ENCODE measurements at places on chromosomes 5 and 9.

DNA sequence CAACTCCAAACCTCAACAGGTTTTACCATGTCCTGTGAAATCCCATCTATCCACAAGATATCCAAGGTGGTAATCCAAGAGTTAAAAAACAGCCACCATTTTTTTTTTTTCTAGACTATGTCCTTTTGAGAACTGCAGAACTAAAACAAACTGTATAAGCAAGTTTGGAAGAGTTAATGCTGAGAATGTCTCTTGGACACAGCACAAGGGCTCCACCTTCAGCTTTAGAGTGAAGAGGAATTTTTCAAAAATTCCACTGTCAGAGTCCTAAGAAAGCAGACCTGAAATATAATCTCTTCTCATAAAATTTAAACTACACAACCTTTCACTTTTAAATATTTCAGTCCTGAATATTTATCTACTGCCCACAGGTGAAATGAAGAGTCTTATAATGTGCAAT lies 167.8 kb upstream of the CCNG1 start:
- DNase-seq: no peak

DNA sequence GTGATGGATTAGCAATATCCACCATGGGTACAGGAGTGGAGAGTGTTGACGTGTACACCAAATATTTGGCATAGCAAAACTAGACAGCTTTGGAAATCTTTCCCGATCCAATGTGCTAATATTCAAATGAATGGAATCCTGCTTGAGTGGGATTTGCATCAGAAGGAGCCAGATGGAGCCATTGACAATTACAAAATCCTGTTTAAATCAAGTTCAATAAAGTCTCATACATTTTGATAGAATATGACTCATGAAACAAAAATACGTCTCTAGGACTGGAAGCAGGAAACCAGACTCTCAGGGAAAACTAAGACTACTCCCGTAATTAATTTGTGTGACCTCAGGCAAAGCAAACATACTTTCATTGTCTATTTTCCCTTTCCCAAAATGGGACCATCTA lies 13.0 kb downstream of the TNC start:
- no peak for DNase-seq

- no peak for DNase-seq
Measured at GRCh38 chr5:96654209-96654608, 8.0 kb upstream of the CAST start.

DNA sequence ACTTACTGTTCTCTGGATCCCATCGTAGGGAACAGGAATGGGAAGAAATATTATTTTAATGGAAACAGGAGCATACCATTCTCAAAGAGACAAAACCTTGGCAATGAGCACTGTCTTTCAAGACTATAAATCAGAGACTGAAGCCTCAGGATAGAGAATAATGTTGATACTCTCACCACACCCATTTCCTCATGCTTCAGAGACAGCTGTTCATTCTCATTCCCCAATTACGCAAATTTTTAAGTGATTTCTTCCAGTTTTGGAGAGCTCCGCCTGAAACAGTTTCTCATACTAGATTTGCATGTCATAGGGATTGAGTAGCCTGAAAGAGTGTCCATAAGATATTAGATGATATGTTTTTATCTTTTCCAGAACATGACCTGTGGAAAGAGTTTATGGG lies 290.5 kb upstream of the RASA1 start:
- no peak for DNase-seq

- DNase-seq: no peak
Measured at GRCh38 chr9:2307480-2307879, 292.3 kb downstream of the SMARCA2 start.

DNA sequence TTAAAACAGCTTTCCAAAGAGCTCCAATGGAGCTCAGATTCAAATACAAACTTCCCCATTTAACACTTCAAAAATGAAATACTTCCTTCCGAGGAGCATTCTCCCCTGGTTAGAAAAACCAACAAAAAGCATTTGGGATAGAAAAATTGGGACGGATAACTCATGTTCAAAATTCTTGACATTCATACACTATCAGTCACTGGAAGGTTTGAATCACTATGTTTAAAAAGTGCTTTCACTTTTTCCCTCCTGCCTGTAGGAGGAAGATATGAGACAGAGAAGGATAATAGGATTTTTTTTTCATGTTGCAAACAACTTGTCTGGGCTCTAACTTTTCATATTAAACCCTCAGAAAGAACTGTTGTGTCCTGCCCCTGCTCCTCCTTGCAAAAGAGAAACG lies 412.0 kb downstream of the ACTL7B start:
- no peak for DNase-seq

DNA sequence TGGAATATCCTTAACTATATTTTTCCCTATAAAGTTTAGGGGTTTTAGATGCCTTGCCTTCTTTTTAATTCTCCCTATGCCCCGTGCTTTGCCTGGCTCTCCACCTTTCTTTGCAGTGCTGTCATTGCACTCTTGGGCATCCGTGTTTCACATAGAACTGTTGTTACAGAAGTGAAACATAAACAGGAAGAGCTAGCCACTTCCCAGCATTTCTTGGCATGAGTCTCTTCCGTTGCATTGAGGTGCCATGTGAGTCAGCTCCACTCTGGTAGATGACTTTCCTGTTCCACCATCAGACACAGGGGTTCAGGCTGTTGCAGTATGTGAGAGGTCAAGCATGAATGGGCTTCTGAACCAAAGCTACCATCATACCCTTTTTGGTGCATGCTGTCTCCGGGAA lies 73.4 kb downstream of the ANGPTL2 start:
- peak; percentile 32 for DNase-seq

DNA sequence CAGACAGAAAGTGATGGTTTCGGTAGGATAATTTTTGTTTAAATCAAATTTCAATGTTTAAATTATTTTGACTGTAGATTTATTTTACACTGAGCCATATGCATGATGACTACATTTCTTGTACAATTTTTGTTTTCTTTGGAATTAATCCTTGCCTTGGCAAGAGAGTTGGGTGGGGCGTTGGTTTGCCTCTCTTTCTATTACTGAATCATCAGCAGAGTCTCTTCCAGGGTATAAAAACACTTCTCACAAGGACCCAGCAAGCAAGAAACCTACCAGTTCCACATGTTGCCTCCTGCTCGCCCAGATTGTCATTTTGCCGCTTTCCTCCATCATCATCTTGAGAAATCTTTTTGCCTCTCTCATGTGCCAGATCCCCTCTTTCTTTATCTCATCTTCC lies 455.0 kb upstream of the DMAC1 start:
- DNase-seq: no peak

- DNase-seq: no peak
Measured at GRCh38 chr9:35357116-35357515, 132.8 kb upstream of the RUSC2 start.

DNA sequence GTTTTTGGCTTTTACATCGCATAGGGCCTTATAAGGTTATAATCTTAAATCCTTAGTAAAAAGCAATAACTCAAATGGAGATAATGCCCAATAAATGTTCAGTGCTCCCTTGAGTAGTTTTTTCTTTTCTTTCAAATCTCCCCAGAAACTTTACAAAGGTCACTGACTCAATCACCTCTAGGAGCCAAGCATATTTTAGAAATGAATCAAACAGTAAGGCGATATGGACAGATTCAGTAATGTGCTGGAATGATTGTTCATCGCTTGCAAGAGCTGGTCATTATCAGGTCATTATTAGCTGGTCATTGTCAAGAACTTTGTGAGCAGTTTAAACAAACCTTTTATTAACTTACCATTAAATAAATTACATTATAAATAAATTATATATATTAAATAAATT lies 130.4 kb upstream of the SLIT3 start:
- no peak for DNase-seq

DNA sequence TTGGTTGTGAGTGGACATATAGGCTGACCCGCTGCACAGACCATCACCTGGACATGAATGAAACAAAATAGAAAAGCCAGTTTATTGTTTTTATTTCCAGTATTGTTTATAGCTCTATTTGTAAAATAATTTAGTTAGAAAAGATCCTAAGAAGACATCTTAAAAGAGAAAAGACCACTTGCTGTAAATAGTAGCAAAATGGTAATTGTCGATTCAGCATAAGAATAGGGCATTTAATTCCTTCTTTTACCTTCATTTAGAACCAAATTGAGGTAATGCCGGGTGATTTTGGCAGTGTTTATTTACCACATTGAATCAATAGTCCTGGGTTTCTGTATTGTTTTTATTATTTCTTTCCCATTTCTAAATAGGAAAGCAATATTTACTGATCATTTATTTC lies 7.4 kb downstream of the TARS1 start:
- no peak for DNase-seq

GRCh38 chr9:76266649-76267283 lies 127.5 kb downstream of the RFK start:
- no peak for DNase-seq

- DNase-seq: no peak
Measured at GRCh38 chr9:86795823-86796553, 151.3 kb downstream of the GAS1 start.

DNA sequence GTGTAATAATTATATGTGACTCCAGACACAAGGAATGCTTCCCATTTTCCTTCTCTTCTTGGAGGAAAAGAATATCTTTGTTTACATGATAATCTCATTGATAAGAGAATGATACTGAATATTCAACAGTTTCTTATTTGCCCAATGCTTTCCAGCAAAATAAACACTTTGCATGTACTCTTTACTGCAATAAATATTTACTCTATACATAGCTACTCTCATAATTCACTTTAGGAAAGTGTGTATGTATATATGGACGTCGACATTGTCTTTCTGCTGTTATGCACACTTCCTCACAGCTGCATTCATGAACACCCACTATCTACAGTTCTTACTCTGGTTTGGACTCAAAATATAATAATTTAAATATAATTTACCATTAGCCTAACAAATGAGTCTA lies 617.4 kb upstream of the CDH10 start:
- no peak for DNase-seq

GRCh38 chr5:137096149-137097103 lies 402.7 kb downstream of the SPOCK1 start:
- no peak for DNase-seq

DNA sequence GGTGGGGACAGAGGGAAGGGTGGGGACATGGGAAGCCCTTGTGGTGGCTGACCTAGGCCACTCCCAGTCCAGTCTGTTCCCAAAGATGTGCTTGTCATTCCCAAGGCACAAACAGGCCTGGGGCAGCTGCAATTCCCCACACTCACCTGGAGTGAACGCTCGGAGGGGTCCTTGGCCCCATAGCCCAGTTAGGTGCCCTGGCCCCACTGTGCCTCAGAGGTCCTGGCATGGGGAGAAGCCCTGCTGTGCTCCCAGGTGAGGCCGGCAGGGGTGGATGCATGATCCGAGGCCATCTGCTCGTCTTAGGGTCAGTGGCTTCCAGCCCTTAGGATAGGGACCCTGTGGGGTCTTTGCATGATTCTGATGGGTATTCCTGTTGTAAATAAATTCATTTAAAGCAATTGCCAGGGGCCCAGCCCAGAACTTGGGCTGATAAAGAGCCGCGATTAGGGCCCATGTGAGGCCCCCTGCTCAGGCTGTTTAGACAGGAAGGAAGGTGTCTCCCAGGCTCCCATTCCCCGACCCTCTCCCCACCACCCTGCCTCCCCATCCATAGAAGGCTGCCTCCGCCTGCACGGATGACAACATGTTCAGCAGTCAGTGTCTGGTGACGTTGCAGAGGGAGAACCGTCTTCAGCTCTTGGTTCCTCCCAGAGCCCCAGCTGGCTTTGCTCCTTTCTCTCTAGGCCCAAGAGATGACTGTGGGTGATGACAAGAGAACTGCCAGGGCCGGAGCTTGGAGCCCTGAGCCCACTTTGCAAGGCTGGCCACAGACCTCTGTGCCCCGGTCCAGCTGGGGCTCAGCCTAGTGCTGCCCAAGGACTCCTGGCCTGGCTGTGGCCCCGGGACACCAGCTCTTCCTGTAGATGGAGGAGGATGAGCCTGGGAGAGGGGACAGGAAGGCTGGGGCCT lies 28.4 kb upstream of the IRX4 start:
- DNase-seq: no peak

- DNase-seq: no peak
Measured at GRCh38 chr5:44048276-44048984, 340.8 kb downstream of the FGF10 start.

GRCh38 chr9:92119586-92119985 lies 4.4 kb upstream of the SPTLC1 start:
- DNase-seq: no peak

DNA sequence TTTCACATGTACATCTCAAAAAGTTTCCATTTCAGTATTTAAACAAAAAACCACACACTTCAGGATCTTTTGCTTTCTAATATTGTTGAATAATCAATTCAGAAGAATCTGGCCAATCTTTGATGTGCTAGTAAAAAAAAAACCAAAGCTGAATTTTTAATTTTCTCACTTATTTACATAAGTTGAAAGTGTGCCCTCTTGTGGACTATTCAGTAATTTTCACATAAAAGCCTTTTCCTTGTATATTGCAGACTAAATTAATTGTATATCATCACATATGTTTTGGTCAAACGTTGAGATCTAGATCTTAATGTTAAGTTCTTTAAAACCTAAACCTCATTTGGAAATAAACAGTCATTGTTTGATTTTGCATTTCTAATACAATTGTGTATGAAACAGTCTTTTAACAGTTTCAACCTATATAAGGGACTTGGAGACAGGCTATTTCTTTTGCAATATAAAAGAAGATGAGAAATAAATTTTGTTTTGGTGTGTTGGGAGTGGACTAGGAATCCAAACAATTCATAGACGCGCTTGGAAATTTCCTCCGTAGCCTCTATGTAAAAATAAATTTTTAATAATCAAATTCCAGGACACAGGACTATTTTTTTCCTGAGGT lies 68.1 kb downstream of the NIPBL start:
- no peak for DNase-seq

DNA sequence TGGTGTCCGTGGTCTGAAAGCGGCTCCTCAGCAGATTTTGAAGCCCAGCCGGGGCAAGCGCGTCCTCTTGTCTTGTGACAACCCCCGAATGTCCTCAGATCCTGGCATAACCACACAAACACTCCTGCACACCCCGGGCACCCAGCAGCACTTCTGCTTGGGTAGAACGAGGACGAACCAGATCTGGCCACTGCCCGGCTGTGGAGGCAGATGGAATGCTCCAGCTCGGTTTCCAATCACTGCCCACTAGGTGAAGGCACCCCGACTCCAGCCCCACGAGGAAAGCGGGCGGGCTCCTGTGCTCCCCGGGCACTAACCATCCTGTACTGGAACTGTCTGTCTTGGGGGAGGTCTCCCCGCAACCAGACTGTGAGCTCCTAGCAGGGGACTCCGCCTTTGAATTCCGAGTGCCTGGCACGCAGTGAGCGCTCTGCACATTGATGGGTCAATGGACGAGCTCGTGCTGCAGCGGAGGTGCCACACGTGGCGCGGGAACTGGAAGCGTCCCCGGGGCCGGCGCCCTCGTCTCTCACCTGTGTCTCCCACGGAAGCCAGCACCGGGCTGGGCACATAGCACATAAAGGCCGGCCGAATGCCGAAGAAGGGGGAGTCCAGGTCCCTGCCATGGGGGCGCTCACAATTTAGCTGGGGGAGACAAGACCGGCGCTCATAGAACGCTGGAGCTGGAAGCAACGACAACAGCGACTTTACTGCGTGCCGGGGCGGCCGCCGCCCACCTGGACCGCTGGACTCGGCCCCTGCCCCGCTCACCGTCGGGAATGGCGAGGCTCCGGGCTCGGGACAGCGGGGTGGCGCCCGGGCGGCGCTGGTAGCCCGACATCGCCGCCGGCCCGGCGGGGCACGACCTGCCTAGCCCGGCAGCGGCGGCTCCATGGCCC lies 608 bp downstream of the ENTR1 start:
- DNase-seq: peak; percentile 63

- no peak for DNase-seq
Measured at GRCh38 chr5:103057208-103058130, 62.5 kb downstream of the GIN1 start.
